ENCODE measurements at places on chromosomes 1 and 21.

DNA sequence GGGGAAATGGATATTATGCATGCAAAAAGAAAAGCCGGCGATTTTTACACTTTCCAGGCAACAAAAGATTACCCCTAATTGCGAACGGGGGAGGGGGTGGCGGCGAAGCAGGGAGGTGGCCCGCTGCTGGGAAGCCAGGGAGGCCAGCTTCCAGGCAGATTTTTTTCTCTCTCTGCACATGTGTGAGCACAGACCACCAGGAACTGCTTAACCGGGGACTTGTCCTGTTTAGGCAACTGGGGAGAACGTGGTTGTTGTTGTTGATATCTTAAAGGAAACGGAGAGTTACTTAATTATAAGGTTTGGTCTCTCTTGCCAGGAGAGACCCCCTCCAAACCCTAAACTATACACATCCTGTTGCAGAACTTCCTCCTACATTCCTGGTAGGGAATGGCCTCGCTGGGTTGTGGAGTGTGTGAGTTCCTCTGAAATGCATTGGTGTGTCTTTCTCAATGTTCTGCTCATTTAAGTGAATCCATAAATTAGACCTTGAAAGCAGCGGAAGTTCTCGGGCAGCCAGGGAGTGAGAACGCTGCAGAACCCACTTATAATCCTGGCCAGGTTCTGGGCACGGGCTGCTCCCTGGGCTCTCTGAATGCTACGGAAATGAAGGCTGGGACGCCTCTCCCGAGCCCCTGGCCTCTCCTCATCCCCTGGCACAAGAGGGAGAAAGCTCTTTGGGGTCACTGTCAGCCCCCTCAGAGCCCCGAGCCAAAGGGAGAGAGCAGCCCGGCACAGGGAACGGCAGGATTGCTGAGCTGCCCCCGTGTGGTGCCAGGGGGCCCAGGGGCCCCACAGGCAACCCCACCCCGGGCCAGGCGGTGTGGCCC is 250.0 kb downstream of the FOXD2 start:
- no peak for DNase-seq

- peak; percentile 40 for DNase-seq
These were observed 57.5 kb downstream of the BCL9 start for GRCh38 chr1:147598621-147599361.

DNA sequence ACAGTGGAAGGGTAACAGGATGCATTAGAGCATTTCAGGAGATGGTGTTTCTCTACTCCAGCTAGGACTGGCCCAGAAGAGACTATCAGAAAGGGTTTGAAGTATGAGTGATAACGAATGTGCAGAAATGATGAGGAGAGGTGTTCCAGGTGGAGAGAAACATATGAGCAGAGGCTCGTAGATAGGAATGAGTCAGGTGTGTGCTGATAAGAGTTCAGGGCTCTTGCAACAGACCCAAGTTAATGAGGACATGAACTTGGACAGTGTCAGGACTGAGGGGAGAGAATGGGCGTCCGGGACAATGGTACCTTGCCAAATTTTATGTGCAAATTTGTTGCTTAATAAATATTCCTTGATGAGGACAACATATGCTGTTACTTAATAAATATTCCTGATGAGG is 183.9 kb upstream of the NFIA start:
- DNase-seq: no peak

- no peak for DNase-seq
These were observed 30.9 kb downstream of the CCN1 start for GRCh38 chr1:85611425-85611824.

DNA sequence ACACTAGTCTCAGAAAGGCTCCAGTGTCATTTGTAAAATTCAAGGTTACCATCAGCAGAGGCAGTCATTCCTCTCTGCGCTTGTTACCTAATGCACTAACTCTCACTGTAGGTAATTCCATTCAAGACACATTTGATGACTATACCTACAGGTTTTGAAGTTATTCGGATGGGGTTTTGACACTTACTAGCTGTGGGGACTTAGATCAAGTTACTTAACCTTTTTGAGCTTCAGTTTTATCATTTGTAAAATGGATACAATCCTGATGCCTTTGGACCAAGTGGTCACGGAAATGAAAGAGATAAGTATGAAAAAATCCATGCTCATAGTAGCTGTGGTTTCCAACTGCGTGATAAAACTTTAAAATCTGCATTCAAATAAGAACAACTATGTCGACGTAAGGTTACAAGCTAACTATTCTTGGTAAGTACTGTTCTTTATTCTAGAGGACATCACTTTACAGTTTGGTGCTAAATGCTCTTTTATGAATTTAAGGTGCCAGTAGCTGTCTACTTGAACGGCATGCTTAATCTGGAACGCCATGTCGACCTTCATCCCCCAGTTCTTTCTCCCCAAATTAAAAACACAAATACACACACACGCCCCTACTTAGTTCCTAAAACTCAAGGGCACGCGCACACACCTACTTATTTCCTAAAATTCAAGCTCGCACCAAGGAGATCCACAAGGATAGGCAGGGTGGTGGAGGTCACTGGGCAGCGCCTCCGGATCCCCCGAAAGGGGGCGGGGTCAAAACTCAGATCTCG is 550 bp upstream of the NFYC start:
- no peak for DNase-seq

- no peak for DNase-seq
These were observed 116.9 kb upstream of the COA6 start for GRCh38 chr1:234256359-234256758.

GRCh38 chr1:14738647-14739046 is 140.2 kb downstream of the KAZN start:
- no peak for DNase-seq

DNA sequence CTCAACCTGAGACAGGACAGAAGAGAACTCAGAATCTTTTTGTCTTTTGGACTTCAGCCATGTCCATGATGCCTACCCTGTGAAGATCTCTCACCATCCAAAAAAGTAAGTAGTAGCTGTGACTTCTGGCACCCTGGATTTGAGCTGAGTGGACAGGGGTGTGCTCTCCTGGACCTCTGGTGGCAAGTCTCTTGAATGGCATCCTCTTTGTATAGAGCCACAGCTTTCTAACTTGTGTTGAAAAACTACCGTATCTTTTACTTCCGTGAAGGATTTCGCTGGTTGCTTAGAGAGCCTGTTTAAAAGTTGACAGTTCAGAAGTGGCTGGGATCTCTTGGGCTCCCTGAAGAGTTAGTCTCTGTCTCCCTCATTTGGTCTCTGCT is 1.8 kb downstream of the MFN2 start:
- no peak for DNase-seq

DNA sequence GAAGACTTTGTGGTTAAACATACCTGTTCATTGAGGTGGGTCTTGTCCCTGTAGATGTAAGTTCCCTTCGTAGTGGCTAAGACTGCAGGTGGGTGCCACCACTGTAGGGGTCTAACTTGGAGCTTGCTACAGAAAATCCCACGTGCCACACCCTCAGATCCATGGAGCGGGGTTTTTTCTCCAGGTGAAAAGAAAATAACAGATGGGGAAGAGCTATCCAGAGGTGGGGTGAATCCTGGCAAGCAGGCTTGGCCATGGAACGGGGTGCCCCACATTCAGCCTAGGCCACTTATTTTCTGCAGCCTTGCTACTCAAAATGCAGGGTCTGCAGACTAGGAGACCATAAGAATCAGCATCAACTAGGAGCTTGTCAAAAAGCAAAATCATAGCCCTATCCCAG is 24.0 kb downstream of the EXOC8 start:
- no peak for DNase-seq

GRCh38 chr1:237673631-237674030 is 217.1 kb downstream of the ZP4 start:
- no peak for DNase-seq

GRCh38 chr1:39145331-39145965 is 59.0 kb upstream of the MACF1 start:
- no peak for DNase-seq

DNA sequence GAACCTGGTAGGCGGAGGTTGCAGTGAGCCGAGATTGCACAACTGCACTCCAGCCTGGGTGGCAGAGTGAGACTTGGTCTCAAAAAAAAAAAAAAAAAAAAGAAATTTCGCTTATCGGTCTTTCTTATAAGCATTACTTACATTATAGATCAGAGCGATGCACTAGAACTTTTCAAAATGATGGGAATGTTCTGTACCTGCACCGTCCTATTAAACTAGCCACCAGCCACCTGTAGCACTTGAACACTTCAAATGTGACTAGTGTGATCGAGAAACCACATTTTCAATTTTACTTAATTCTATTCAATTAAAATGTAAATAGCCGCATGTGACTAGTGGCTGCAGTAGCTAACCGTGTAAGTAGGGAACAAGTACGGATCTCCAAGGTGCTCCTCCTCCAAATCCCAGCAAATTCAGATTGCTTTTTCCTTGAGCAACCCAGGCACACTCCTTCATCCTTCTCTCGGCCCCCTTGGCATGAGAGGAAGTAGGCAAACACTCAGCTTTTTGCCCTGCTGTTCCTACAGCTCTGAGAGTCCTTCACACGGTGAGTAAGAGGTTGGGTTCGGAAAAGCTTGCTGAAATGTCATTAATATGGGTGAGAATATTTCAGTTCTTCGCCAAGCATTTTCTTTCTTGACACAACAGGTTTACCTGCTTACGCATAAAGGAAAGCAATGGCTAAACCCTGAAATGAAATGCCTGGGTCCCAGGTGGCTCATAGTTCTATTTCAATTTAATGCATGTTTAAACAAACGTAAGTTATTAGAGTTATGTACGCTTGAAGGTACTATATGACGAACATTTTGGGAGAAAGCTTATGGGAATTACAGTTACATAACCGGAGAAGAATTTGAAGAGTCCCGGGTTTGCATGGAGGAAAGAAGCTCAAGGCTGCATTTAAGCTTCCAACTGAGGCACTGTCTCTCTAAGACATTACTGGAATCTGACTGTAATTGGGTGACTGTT is 69.5 kb upstream of the HUNK start:
- DNase-seq: no peak

DNA sequence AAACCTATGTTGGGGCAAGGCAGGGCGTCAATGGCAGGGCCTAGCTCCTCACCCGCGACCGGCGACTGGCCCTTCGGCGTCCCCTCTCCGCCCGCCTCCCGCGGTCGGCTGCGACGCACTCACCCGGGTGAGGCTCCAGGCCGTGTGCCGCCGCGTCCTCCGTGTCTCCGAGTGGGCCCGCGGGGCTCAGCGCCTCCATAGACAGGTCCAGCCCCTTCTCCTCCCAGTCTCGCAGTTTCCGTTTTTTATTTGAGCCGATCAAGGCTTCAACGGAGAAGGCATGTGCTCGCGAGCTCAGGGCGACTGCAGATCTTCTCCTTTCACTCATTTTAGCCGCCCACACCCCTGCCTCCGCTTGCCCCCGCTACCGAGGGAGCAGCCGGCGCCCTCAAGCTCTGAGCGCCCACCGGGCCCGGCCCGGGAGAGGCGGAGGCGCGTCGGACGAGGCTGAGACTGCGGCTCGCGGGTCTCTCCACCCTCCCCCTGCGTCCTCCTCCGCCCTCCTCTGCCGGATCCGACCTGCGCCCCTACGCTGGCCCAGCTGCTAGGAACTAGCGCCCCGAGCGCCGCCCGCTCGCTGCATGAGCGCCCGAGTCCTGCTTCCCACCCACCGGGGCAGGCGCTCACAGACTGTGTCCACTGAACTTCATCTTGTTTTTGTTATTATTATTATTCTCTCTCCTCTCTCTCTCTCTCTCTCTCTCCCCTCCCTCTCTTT is 516 bp downstream of the TBX15 start:
- no peak for DNase-seq

GRCh38 chr1:205593532-205593931 is 38.3 kb downstream of the ELK4 start:
- no peak for DNase-seq

DNA sequence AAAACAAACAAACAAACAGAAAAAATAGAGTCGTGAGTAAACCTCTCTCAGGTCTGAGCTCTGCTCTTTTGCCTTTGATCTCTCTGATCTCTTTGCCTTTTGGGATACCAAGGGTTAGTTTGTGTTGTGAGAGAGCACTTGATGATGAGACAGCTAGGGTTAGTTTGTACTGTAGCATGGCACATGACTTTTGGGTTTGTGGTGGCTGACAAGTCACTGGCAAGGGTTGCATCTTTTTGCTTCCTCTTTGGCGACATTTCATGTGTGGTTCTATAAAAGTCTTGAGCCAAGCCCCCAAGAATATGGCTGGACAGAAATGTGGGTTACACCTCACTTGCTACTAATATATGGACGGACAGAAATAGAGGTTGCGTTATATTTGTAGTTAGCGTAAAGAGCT is 60.5 kb downstream of the TESK2 start:
- DNase-seq: no peak

GRCh38 chr21:26554365-26554764 is 18.7 kb downstream of the CYYR1 start:
- no peak for DNase-seq

DNA sequence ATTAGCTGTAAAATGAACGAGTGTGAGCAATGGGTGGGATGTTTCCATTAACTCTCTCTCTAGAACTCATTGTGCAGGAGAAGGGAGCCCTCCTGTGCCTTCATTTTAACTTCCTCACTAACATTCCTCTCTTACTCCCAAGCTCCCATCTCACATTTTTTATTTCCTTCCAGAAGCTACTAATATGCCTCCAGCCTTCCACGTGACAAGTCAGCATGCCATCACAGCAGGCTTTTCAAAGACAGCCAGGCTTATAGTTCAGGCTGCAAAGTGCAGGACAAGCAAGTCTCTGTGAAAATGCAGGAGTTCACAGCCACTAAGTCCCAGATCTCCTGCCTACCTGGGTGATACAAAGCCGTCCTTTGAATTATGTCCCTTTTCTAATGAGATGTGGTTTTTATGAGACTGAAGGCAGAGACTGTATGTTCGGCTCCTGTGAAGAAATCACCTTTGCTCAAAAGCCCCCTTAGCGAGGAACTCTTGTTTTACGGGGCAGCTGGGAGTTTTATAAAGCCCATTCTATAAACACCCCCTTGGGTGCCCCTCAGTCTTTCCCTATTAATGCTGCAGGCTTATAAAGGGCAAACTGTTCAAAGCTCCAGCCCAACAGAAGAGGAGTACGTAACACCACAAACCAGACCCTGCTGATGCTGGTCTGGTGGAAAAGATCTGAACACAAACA is 14.8 kb upstream of the ANGPTL7 start:
- DNase-seq: no peak

GRCh38 chr1:167697667-167698141 is 24.1 kb upstream of the MPZL1 start:
- DNase-seq: peak; percentile 79

DNA sequence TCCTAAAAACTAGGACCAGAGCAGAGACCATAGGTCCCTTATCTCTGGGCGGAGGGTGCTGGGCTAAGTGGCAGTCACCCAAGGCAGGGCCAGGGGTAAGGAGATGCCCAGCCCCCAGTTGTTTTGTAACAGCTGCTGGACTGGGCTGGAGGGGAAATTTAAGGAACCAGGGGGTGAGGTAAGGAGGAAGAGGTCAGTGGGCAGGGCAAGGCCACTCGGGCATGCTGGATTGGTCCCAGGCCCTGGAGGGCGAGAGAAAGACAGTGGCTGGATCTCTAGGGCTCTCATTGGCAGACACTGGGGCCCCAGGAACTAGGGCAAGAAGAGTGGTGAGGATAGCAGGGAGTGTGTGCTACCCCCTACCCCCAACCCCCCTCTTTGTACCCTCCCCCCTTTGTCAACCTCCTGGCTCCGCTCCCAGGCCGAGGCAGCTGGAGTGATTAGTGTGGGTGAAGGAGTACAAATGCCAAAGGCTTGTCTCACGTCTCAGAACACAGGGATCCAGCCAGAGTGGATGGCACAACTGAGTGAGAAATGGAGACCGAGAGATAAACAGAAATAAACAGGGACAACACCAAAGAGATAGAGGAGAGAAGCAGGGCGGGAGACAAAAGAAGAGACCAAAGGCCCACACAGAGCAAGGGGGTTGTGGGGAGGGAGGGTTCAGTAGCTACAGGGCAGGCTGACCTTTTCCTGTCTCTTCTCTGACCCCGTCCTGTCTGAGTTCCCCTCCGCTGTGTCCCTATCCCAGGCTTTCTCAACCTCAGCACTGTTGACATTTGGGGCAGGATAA is 20.5 kb upstream of the THRAP3 start:
- peak; percentile 79 for DNase-seq
